ENCODE measurements at places on chromosomes 4 and X.
A peak's percentile ranks its signal among the peaks of the same experiment; 100 is the strongest.

DNA sequence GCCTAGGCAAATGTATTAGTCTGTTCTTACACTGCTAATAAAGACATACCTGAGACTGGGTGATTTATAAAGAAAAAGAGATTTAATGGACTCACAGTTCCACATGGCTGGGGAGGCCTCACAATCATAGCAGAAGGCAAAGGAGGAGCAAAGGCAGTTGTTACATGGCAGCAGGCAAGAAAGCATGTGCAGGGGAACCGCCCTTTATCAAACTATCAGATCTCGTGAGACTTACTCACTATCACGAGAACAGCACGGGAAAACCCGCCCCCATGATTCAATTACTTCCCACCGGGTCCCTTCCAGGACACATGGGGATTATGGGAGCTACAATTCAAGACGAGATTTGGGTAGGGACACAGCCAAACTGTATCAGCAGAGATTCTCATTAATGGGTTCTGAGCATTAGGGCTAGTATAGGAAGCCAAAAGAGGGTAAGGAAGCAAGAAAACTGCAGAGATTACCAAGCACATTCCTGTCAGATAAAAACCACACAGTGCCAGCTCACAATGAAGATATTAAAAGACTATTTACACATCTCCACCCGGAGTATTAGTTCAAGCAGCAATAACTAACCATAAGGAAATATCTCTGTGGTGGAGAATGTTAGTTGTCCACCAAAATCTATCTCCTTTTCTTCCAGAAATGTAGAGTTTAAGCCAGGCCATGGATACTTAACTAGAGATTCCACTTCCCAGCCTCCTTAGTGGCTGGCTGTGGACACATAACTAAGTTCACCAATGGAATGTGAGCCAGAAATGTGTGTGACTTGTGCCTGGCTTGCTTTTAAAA, 61.2 kb upstream of the HOPX start:
- no peak for DNase-seq

- DNase-seq = peak; percentile 5
These were observed 2.8 kb upstream of the CLCN5 start for GRCh38 chrX:49919617-49920016.

DNA sequence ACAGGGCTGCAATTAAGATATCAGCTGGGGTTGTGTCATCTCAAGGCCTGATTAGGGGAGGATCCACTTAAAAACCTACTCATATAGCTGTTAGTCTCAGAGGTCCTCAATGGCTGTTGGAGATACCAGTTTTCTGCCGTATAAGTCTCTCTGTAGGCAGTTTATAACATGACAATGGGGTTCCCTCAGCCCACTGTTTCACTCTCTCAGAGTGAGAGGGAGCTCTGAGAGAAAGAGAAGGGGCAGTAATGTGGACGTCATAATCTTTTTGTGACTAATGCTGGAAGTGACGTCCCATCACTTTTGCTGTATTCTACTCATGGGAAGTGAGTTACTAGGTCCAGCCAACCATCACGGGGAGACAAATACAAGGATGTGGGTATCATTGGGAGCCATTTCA, 70.3 kb downstream of the STIM2 start:
- no peak for DNase-seq

DNA sequence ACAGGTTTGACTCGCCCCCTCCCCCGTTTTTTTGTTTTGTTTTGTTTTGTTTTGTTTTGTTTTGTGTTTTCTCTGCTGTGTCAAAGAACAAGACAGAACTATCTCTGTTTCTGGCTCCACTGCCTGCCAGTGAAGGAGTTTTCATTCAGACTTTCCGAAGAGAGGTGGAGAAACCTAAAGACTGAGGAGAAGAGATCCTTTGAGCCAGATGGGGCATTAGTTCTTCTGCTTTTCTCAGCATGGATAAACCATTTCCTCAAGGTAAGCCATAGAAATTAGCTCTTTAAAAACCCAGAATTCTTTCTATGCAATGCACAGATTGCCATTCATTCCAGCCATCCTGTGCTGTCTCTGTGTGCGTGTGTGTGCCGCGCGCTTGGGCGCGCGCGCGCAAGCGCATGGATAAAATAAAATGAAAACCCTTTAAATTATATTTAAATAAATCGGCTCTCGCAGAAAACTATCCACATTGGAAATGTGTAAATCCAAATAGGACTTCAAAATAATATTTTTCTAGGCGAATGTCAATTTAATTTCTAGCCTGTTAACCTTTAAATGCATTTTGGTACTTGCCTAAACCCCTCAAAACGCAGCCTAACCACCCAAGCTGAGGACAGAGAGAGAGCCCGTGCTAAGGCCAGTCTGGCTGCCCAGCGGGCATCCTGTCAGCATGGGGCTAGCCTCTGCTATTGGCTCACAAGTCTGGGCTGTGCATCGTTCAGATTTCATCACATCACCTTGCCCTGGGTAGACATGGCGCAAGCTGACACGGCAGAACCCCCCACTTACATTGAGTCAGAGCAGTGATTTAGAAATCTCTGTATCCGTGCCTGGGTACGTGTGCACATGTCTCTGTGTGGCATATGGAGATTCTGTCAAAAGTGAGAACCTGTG, 113.0 kb upstream of the VAMP7 start:
- no peak for DNase-seq
